Lower leg skin (tissue), 4 donors: ENCODE measurements at places on chromosomes 5 and 9.

DNA sequence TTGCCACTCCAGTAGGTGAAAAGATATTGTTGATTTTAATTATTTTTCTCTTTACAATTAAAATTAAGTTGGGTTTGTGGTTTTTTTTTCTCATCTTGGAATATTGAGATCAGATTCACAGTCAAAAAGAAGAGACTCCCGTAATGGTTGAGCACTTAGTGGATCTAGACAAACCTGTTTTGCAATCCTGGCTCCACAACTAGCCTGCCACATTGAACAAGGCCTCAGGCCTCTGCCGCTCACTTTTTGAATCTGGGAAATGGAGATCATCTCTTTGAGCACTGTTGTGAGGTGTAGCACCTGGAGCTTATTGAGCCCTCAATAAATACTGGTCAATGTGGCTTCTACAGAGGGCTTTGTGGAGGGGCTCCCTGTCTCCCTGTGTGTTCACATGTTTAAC lies 37.1 kb upstream of the RARS1 start:
- DNase-seq: peak; percentile 39

DNA sequence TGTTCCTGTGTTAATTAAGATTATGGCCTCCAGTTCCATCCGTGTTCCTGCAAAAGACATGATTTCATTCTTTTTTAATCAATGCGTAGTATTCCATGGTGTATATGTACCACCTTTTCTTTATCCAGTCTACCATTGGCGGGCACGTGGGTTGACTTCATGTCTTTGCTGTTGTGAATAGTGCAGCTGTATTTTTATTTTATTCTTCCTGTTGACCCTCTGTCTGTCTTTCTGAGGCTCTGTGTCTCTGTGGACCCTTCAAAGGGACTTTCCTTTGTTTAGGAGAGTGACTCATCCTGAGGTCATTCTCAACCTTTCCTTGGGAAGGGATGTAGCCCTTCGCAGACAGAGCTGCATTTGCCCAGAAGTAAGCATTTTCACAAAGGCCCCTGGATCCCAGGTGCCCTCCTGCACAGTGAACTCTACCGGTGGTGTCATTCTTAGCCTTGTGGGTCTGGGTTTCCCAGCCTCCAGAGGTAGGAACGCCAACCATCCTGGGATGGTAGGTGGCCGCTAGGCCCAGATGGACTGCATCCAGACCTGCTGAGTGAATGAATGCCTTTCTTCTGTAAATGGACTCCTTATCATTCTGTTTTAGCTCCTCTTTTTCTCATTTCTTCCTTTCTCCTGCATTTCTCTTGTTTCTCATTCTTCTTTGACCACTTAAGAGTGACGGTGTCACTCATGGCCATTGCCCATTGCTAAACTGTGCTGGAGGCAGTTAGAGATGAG lies 22.4 kb downstream of the TRIO start:
- no peak for DNase-seq

GRCh38 chr5:54753034-54753433 lies 232.4 kb downstream of the ESM1 start:
- DNase-seq: no peak

DNA sequence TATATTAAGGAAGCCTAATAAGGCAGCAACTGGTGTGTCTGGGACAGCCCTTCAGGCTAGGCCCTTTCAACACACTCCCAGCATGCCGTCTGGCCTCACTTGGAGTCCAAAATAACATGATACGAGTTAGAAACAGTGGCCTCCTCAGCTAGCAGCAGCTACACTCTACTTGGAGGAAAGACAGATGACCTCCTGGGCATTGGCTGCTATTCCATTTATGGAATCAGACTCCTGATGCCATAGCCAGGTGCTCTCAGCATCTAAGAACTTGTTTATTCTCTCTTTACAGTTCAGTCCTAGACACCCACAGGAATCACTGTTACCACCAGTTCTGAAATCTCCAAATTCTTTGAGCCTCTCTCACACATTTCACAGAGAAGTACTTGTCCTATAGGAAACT lies 31.8 kb downstream of the RUSC2 start:
- no peak for DNase-seq

- DNase-seq: no peak
These were observed 118.4 kb upstream of the DPYSL3 start for GRCh38 chr5:147628058-147628895.

DNA sequence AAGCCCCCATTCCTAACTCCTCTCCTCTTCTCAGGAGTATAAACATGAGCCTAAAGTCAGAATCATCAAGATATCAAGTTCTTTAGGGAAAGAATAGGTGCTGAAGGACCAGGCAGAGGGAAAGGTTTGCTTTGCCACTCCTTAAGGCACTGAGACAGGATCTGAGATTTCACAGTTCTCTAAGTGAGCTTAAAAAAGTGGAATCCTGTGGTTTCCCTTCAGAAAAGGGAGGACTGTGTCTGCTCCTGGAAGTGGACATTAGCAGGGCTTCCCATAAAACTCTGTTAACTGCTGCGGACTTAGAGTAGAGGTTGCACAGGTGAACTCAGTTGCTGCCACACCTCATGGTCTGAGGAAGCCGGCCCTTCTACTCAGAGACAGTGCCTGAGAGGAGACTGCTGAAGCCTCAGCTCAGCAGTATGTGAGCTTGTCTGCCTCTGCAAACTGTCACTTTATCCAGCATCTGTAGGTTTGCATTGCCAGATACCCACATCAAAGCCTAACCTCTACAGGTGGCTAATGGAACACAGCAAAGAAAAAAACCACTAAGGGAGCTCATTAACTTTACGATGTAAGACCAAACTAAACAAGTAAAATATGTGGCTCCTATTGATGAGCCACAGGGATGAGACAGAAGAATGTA lies 42.9 kb downstream of the RIC1 start:
- no peak for DNase-seq

- DNase-seq: no peak
These were observed 255.1 kb downstream of the MCTP1 start for GRCh38 chr5:95029569-95030366.

DNA sequence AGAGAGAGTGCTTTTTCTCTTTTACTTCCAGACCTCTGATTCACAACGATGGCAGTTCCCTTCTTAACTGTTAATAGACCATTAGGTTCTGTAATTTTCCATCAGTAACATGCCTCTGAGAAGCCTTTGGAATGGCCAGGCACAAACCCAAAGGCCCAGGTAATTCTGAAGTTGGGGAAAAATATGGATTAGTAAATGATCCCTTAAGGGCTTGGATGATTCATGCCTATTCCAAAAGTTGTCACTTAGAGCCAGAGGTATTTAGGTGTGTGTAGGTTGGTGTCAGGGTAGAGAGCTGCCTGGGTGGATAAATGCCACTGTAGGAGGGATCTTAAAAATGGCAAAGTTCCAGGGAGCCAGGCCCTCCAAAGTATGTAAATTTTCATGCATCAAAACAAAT lies 228.8 kb downstream of the PLK2 start:
- no peak for DNase-seq

DNA sequence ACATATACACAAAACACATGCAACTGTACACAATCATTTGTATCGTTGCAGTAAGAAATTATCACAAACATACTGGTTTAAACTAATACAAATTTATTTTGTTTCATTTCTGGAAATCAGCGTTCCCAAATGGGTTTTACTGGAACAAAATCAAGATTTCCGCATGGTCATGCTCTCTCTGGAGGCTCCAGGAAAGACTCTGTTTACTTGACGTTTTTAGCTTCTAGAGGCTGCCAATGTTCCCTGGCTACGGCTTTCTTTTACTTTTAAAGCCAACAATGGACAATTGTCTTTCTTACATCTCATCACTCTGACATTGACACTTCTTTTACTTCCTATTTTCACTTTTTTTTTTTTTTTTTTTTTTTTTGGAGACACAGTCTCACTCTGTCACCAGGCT lies 793.1 kb downstream of the CDH9 start:
- no peak for DNase-seq

DNA sequence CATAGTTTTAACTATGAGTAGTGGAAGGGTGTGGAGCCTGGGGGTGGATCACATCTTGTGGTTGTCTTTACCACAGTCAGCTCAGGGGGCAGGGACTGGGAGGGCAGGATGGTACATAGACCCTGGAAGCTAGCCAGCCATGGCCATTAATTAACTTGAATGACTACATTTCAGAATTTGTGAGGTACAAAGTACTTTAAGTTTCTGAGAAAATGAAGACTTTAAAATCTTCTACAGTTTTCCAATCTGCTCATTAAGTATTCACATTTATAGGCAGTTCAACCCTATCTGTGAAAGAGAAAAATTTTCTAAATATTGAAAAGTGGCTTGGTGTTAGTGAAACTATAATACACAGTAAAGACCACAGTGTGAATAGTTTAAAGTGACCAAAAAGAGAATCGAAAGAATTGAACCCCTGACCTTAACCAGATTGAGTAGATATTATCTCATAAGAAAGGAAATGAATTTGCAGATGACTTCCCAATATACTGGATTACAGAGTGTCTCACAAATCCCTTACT lies 234.2 kb upstream of the MEF2C start:
- no peak for DNase-seq

DNA sequence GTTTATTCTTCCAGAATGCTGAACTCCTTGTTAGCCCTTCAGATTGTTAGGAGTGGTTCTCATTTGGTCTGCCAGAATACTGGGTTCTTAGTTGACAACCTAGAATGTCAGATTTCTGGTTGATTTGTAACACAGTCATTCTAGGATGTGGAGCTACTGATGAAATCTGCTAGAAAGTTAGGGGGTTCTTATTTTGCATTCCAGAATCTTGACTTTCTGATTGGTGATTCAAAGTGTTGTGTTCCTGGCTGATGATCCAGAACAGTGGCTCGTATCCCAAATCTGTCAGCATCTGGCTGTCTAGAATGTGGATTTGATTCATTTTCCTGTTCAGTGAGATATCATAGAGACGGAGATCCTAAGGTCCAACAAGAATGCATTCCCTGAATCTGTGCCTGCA lies 21.9 kb downstream of the PTGS1 start:
- DNase-seq: no peak

DNA sequence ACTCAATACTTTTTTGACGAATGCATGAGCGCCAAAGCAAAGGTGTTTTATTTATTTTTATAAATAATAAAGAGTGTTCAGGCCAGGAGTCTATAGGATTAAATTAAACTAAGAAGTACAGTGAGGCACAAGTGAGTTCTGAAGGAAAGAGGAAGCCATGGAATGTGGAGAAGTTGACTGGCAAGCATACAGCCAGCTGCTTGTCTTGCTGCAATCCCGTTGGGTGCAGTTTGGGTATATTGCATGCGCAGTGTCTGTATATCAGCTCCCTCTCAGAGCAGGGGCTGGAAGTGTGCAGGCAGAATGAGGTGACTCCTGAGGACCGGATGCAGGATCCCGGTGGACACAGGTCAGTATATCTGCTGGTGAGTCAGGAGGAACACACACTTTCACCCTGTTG lies 315.6 kb downstream of the ZSWIM6 start:
- peak; percentile 32 for DNase-seq

DNA sequence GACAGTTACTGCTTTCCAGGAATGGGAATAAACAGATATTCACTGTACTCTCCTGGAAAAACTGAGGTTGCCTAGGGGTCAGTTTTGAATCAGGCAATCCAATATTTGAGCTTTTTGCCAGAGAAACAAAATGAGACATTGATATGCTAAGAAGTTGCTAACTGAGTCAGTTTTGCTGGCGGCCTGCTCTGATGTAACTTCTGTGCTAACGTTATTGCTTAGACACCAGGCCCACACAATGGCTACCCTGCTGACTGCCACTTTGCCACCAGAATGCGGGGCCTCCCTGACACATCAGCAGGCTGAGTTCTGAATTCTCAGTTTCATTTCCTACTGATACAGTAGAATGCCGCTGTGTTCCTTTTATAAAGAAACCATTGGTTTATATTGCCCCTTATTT lies 18.2 kb upstream of the ZNF618 start:
- no peak for DNase-seq

- DNase-seq: no peak
These were observed 207.5 kb downstream of the TENT4A start for GRCh38 chr5:6920628-6921256.

- DNase-seq: peak; percentile 29
These were observed 84.5 kb downstream of the ACER2 start for GRCh38 chr9:19493174-19493811.

GRCh38 chr9:6040077-6040476 lies 24.7 kb upstream of the RANBP6 start:
- no peak for DNase-seq

DNA sequence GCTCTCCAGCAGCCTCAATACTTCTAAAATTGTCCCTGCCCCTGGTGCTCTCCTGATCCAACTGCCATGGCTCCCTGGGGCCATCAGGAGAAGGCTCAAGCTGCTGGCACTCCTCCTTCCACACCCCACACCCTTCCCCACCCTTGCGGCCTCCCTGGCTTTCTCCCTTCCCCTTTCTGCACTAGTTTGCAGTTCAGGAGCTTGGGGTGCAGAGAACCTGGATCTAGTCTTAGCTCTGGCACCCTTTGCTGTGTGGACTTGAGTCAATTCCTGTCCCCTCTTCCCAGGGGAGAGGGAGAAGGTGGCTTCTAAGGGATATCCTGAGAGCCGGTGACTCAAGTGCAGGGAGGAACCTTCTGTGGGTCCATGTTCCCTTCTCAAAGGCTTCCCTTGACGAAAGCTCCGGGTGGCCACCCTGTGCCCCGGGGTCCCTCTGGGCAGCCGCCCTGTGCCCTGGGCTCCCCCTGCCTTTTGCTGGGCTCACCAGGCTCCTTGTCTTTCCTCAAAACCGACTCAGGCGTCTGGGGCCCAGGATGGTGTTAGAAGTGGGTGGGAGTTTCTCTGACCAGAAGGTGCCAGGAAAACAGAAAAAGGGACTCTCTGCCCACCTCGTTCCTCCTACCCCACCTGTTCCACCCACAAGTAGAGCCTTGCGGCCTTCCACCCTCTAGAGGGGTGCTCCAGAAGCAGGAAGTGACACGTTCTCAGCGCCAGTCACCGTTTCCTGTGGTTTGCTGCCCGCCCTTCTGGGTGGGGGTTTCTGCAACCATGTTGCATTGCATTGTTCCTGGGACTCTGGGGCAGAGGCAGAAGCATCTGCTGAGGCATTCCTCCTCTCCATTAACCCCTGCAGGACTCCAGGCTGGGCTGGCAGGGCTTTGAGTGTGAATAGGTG lies 15.0 kb downstream of the GLIPR2 start:
- DNase-seq: peak; percentile 92

GRCh38 chr5:165574100-165574499 lies 2068.7 kb downstream of the MAT2B start:
- DNase-seq: no peak

- no peak for DNase-seq
These were observed 276.1 kb downstream of the ADGRV1 start for GRCh38 chr5:90834711-90835110.
